Natural killer cell (primary cell): ENCODE measurements at places on chromosomes 4 and X. TPM values are rescaled to one million over a fixed set of nuclear protein-coding genes. Genes with fewer than 3 reads are reported as not detected.

DNA sequence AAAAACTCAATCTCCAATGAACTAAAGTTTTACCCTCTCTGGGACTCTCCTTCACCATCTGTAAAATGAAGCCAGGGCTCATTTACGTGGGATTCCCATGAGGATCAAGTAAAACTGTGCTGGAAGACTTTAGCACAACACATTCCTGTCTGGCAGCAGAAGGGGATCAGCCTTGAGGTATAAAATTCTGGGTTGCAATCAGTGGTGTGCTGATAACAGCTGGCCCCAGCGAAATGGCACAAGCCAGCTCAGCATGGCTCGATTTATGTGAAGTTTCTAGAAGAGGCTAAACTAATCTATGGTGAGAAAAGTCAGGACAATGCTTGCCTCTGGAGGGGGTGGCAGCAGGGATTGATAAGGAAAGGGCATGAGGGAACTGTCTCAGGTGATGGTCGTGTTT is 28.4 kb downstream of the ZNF630 start:
- DNase-seq: no peak
- H3K27me3 ChIP-seq: no peaks in the 10 kb centered on the region
- no peaks in the 10 kb centered on the region for H3K4me1 ChIP-seq
- H3K4me3 ChIP-seq: no peak overlapping the region
- H3K36me3 ChIP-seq: no peaks in the 10 kb centered on the region

Gene SLITRK2
- total RNA-seq: not detected

Gene OPRPN
- not detected for total RNA-seq

Gene ZNF718
- 15.1 TPM for total RNA-seq

Gene NDST4
- not detected for total RNA-seq

DNA sequence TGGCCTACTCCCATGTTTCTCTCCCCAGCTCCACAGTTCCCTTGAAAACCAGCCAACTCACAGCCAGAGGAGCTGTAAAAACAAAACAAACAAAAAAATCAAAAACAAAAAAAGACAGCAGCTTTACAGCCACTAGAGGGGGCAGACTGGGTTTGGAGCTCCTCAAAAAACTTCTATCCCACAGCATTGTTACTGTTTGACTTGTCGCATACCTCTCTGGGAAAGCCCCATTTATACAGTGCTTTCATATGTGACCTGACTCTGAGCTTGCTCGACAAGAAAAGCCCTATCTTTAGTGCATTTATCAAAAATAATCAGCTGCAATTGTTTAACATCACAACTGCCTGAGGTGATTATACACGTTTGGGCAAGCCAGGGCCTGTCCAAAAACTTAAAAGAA is 21.6 kb downstream of the TSPAN6 start:
- H3K27me3 ChIP-seq: no peaks in the 10 kb centered on the region
- no peak overlapping the region for H3K27ac ChIP-seq
- peak; percentile 21 for DNase-seq
- H3K4me1 ChIP-seq: no peaks in the 10 kb centered on the region
- H3K4me3 ChIP-seq: no peak overlapping the region
- no peaks in the 10 kb centered on the region for H3K36me3 ChIP-seq

GRCh38 chrX:24482823-24483415 is 17.8 kb downstream of the PDK3 start:
- H3K27ac ChIP-seq: peak overlapping the region; percentile 15
- H3K4me1 ChIP-seq: peaks cover 29% of the 10 kb centered on the region
- no peaks in the 10 kb centered on the region for H3K27me3 ChIP-seq

Gene REST
- total RNA-seq: 67.6 TPM

DNA sequence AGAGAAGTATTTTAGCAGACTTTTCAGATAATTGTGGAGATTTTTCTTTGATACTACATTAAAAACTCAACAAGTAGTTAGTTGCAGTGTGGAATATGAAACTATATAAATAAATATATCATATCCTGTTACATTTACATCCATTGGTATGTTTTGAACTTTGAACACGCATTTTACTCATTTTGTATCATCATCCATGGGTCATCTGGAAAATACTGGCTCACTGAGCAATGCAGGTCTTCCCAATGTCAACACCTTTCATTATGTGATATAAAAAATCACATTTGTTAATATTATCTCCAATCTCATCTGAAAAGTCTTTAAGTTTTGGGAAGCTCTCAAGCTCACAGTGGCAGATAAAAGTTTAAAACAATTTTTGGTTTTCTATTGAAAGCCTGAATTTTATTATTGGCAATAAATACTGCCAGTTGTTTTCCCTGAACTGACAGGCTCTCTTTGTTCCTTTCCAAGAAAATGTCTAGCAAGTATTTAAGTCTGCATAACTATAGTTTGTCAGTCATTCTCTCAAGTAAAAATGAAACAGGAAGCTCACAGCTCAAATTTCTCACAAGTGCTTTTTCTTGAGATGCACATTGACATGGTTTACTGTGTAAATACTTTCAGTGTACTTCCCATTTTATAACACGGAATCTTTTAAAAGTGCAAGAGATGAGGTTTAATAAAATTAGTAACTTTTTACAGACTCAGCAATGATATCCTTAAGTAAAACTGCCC is 183.5 kb upstream of the GPC4 start:
- H3K27ac ChIP-seq: no peak overlapping the region
- DNase-seq: no peak
- no peaks in the 10 kb centered on the region for H3K27me3 ChIP-seq
- H3K4me3 ChIP-seq: no peak overlapping the region
- H3K36me3 ChIP-seq: no peaks in the 10 kb centered on the region

DNA sequence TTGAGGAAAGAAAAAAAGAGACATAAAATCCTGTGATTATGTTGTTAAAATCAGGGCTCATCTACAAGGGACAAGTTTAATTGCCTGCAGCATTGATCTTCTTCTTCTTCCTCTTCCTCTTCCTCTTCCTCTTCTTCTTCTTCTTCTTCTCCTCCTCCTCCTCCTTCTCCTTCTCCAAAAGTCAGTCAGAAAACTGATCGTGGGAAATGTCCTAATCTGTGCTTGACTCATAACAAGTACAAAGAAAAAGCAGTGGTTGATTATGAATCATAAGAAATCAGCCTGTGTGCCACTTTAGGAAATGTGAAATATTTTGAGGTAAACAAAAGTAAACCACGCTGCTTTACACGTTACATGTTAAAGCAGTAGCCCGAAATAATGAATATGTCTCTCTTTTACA is 2.7 kb upstream of the ATP10D start:
- no peak overlapping the region for H3K27ac ChIP-seq
- DNase-seq: no peak
- H3K4me1 ChIP-seq: peaks cover 4% of the 10 kb centered on the region
- no peaks in the 10 kb centered on the region for H3K27me3 ChIP-seq
- H3K4me3 ChIP-seq: no peak overlapping the region

Gene SPANXN4
- total RNA-seq: not detected

GRCh38 chr4:79395841-79396240 is 12.2 kb downstream of the GK2 start:
- no peaks in the 10 kb centered on the region for H3K36me3 ChIP-seq
- DNase-seq: no peak
- no peak overlapping the region for H3K4me3 ChIP-seq
- no peaks in the 10 kb centered on the region for H3K4me1 ChIP-seq

DNA sequence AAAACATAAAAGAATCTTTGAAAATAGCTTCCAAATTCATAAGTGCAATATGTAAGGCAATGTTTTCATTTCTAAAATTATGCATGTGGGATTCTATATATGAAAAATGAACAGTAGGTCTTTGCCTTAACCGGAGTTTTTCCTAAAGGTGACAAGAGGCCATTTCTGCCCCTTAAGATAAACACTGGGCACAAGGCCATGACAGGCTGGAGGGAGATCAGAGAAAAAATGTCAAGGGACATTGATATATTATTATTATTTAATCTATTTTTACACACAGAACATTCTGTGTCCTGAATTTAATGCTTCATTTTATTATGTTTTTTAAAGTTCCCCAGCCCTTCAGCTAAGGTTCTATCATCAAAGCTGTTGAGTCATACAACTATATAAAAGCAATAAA is 118.8 kb downstream of the CHM start:
- H3K27ac ChIP-seq: no peak overlapping the region
- DNase-seq: no peak
- H3K27me3 ChIP-seq: no peaks in the 10 kb centered on the region
- no peaks in the 10 kb centered on the region for H3K36me3 ChIP-seq
- no peaks in the 10 kb centered on the region for H3K4me1 ChIP-seq
- H3K4me3 ChIP-seq: no peak overlapping the region

Gene GALNT7
- total RNA-seq: 15.6 TPM

DNA sequence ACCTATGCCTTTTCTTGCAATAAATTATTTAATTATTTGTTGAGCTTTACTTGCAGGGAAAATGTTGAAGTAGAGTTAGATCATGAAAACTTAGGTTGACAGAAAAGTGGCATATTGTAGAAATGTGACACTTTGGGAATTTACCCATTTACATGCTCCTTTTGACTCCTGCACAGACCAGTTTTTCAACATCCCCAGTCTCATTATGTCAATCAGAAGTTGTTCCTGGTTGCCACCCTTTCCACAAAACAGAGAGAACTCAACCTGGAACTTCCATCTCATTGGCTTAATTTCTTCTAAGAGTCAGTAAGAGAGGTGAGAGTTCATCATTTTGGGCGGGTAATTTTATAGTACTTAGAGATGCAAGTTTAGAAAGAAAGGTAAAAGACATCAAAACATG is 284.6 kb upstream of the ANKRD50 start:
- H3K4me1 ChIP-seq: no peaks in the 10 kb centered on the region
- no peak overlapping the region for H3K27ac ChIP-seq
- no peaks in the 10 kb centered on the region for H3K27me3 ChIP-seq
- H3K36me3 ChIP-seq: no peaks in the 10 kb centered on the region
- DNase-seq: no peak
- H3K4me3 ChIP-seq: no peak overlapping the region

- DNase-seq: no peak
- H3K27me3 ChIP-seq: no peaks in the 10 kb centered on the region
- no peak overlapping the region for H3K4me3 ChIP-seq
- no peaks in the 10 kb centered on the region for H3K36me3 ChIP-seq
- no peak overlapping the region for H3K27ac ChIP-seq
Observed at GRCh38 chr4:167838686-167839085, 253.7 kb upstream of the ANXA10 start.

Gene ADH6
- total RNA-seq: not detected

DNA sequence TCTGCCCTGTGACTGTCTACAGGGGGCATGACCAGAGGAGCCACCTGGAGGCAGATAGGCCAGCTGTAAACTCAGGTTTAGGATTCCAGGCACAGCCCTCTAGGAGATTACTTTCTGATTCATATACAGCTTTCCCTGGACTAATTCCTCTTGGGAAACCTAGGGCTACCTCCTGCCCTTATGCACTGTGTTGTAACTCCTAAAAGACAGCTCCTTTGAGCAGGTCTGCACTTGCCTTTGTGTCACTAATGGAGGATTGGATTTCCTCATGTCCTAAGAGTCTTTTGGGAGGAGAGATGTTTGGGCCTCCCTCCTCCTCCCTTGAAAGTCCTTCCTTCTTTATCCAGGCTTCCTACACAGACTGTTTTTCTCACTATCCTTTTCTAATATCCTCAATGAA is 202.0 kb downstream of the PCDH19 start:
- no peak overlapping the region for H3K4me3 ChIP-seq
- no peak for DNase-seq
- no peaks in the 10 kb centered on the region for H3K4me1 ChIP-seq
- H3K27me3 ChIP-seq: no peaks in the 10 kb centered on the region

Gene RNF128
- total RNA-seq: not detected

Gene SPATA4
- total RNA-seq: not detected

DNA sequence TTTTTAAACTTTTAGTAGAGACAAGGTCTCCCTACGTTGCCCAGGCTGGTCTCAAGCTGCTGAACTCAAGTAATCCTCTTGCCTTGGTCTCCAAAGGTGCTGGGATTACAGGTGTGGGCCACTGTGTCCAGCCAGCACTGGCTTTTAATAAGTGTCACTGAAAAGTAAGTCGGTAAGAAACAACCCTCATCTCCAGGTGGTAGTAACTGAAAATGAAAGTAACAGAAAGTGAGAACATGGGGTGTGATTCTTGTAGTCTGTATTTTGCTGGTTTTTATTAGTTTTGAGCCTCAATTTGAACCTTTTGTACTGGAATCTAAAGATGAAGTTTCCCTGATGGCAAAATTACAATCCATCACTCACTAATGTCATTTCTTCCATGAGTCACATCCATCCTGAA is 238.1 kb upstream of the AGA start:
- no peaks in the 10 kb centered on the region for H3K4me1 ChIP-seq
- no peak for DNase-seq
- no peak overlapping the region for H3K4me3 ChIP-seq
- no peaks in the 10 kb centered on the region for H3K36me3 ChIP-seq
- H3K27me3 ChIP-seq: no peaks in the 10 kb centered on the region

DNA sequence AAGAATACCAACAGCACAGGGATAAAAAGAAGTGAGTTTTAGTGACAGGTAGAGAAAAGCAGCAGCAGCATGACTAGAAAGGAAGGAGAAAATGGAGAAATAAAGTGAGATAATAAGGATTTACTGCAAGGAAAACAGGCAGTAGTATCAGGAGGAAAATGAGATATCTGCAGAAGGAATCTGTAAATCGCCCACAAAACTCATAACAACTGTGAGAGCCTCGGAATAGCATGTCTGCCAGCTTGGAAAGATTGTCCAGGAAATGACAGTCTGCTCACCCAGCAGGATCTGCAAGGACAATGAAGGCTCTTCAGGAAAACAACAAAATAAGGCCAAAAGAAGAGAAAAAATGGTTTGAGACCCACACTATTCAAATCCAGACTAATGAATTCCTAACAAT is 47.4 kb downstream of the CXXC4 start:
- no peak overlapping the region for H3K4me3 ChIP-seq
- H3K27ac ChIP-seq: no peak overlapping the region
- no peaks in the 10 kb centered on the region for H3K27me3 ChIP-seq
- no peak for DNase-seq

DNA sequence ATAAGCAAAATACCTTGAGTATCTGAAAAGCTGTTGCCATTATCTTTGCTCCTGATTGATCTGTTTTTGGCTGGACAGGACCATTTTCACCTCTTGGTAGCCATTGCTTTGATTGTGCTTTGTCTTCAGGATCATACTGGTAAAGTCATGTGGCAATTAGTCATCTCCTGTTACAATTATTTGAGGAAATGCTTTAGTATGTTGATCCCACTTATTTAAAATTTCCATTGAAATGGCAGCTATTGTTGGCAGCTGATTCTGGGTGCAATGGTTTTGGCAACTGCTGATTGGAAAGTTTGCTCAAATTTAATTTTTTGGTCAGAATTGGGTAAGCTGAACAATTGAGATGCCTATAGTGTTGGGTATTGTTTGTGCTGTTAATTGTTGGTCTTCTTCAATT is 238.3 kb upstream of the TLL1 start:
- no peak overlapping the region for H3K4me3 ChIP-seq
- H3K27ac ChIP-seq: no peak overlapping the region
- H3K4me1 ChIP-seq: no peaks in the 10 kb centered on the region
- H3K36me3 ChIP-seq: no peaks in the 10 kb centered on the region

Gene UGT2B11
- not detected for total RNA-seq

Gene SSX2B
- total RNA-seq: not detected

DNA sequence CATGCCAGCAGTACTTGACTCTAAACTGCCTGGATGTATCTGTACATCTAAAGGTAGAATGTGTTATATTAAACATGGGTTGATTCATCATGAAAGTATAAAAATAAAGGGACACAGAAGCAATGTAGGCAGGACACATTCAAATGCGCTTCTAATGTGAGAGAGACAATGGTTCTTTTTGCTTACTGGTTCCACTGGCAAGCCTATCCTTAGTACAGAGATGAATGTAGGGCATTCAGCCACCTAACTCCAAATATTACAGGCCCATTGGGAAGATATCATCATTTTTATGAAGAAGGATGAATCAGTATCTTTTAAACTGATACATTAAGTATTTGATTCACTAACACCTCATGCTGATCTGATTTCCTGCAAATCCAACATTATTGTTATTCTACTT is 18.0 kb downstream of the CDKL2 start:
- DNase-seq: no peak
- no peaks in the 10 kb centered on the region for H3K36me3 ChIP-seq
- H3K4me1 ChIP-seq: no peaks in the 10 kb centered on the region
- H3K4me3 ChIP-seq: no peak overlapping the region
- no peak overlapping the region for H3K27ac ChIP-seq
